ENCODE measurements at places on chromosomes 7 and 10.

- no peak for DNase-seq
Observed at GRCh38 chr7:119630406-119630969, 642.5 kb upstream of the KCND2 start.

DNA sequence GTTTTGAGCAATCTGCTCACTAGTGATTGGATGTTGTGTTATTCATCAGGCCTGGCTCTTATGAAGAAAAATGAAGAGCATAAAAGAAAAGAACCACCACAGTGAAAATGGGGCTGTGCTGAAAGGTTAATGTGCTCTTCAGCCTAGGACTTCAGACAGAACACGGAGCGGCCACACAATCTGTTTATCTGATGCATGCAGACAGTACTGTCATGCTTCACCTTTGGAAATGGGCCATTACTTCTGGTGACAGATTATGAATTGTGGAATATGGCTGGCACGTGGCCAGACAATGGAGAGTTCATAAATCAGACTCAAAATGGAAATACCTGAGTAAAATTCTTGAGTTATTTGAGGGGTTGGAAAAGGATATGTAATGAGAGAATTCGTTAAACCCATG is 86.0 kb upstream of the NOBOX start:
- DNase-seq = no peak

- no peak for DNase-seq
Observed at GRCh38 chr10:78959217-78959923, 109.4 kb upstream of the ZMIZ1 start.

DNA sequence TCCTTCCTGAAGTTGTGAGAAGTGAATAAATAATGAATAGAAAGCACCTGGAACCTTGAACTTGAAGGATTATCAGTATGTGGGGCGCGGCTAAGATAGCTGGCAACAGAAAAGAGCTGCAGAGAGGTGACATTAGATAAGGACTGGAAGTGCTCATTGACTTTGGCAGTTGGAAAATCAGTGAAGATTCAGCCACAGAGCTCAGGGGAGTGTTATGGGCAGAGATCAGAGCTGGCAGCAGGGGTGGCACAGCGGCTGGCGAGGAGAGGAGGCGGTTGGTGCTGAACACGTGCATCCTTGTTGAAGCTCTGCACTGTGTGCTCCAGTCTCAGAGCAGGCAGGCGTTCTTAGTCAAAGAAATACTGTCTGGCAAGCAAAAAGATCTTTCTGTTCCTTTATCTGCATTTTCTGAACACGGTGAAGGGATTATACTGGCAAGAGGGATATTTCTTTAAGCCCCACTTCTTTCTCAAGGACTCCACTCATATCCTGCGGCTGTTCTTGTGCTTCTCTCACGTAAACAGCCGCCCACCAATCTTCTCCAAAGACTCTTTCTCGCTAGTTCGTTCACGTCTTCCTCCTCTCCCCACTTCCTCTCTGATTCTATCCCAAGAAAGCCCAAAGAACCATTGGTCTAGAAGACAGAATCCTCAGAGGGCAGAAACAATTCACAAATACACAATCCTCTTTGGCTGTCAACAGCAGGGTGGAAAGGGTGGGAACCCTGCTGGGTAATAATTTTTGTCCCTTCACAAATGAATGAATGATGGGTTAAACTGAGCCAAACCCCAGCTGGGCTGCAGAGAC is 38.6 kb upstream of the ADD3 start:
- DNase-seq = no peak

- DNase-seq = no peak
Observed at GRCh38 chr10:50561816-50562215, 61.9 kb downstream of the SGMS1 start.

GRCh38 chr10:29119374-29119773 is 169.5 kb upstream of the LYZL1 start:
- no peak for DNase-seq

- no peak for DNase-seq
Observed at GRCh38 chr10:99693933-99694583, 34.7 kb downstream of the ENTPD7 start.

DNA sequence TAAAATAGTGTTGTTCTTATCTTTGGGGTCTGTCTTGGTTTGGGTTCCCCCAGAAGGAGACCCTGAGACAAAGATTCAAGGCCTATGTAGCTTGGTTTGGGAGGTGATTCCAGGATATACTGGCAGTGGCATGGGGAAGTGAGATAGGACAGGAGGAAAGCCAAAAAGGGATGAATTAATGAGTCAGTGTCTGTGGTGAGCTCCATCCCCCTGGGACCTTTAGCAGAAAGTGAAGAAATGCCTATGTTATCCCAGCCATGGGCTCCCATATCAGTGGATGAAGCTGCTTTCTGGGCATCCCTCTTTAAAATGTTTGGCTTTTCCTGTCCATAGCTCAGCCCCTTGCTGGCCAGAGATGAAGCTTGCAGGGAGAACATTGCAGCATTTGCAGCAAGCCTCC is 217.0 kb upstream of the CTBP2 start:
- DNase-seq = no peak

DNA sequence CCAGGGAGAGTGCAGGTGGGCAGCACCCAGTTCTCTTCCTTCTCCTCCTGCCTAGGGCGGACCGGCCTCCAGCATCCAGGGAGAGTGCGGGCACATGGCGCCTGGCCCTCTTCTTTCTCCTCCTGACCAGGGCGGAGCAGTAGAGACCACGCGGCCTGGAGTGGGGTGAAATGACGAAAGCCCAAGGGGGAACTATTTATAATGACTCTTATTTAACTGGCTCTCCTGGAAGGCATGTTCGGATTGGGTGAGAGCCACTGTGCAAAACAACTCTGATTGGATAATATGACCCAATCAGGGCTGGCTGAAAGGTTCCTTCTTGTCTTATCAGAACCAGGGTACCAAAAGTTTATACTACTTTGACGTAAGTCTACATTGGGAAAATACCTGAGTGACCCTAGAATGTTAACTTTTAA is 63.1 kb downstream of the ZNF37A start:
- DNase-seq = no peak

DNA sequence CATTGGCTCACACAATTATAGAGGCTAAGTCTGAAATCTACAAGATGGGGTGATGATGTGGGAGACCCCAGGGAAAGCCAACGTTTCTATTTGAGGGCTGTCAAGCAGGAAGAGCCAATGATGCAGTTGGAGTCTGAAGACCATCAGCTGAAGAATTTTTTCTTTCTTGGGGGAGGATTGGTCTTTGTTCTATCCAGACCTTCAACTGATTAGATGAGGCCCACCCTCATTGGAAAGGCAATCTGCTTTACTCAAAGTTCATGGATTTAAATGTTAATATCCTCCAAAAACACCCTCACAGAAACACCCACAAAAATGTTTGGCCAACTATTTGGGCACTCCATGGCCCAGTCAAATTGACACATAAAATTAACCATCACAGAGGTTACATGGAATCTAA is 44.3 kb upstream of the DNAJC1 start:
- DNase-seq = no peak

All from CD4-positive, alpha-beta T cell treated with Interferon alpha-2 for 1 hour (primary cell).